Muscle of arm (tissue), 14 donors: ENCODE measurements at places on chromosomes 6 and 20.

- DNase-seq: peak; percentile 5
These were observed 108.9 kb downstream of the THEMIS start for GRCh38 chr6:127791779-127792528.

DNA sequence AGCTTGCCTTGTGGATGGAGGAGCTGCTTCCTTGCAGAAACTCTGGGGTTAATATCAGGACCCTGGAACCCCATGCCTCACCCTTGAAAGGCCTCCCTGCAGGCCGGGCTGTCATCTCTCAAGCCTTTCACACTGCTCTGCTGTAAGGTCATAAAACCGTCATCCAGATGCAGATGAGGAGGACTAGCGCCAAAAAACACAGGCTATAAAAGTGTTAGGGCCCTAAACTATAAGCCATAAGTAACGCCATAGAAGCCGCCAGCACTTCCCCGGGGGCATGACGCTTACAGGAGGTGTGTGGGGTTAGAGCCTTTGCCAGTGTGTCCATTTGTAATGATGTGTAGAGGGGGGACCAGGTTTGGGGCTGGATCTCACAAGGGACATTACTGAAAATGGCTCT lies 47.6 kb downstream of the CDH4 start:
- peak; percentile 21 for DNase-seq

- DNase-seq: peak; percentile 59
These were observed 142.5 kb upstream of the FERMT1 start for GRCh38 chr20:6265204-6265904.

DNA sequence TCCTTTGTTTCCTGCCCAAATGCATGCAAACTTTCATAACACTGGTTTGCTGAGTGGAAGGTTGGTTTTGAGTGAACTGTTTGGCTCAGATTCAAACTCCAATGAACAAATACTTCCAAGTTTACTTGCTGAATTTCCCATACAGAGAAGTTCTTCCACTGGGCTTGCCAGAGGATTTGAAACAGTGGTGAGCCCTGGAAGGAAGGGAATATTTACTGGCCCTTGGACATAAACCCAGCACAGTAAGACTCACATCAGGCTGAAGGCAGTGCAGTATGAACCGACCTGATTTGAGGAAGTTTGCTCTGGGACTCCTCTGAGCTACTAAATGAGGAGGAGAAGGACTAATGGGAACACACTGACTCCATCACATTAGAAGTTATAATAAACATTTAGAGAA lies 3.8 kb downstream of the TRAF3IP2 start:
- peak; percentile 93 for DNase-seq

- DNase-seq: no peak
These were observed 3.6 kb downstream of the BEND6 start for GRCh38 chr6:56958481-56958880.

DNA sequence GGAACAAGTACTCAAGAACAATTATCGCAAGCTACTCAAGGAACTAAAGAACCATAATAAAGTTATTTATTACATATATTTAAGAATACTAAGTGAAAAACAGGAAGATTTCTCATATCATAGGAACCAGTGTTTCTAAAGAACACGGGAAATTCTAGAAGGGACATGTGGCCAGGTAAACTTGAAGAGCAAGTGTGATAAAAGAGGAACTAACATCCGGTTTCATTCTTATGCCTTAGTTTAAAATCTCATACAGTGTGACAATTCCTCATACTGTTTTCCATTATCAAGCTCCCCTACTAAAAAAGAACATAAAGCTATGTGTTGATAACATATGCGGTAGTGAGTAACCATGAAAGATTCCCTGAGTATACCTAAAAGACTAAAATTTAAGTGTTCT lies 163.5 kb upstream of the SHLD1 start:
- DNase-seq: no peak

GRCh38 chr20:19903168-19903811 lies 113.9 kb upstream of the NAA20 start:
- peak; percentile 43 for DNase-seq

DNA sequence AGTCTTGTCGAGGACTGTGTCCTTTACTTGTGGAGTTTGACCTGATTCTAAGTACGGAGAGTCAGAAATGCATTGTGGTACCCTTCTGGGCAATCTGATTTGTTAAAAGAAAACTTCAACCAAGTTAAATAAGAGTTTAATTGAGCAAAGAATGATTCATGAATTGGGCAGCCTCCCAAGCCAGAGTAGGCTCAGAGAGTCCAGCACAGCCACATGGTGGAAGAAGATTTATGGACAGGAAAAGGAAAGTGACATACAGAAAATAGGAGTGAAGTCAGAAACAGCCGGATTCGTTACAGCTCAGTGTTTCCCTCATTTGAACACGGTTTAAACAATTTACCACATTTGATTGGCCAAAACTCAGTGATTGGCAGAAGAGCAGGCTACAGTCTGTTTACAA lies 329.2 kb downstream of the DHX35 start:
- DNase-seq: no peak

DNA sequence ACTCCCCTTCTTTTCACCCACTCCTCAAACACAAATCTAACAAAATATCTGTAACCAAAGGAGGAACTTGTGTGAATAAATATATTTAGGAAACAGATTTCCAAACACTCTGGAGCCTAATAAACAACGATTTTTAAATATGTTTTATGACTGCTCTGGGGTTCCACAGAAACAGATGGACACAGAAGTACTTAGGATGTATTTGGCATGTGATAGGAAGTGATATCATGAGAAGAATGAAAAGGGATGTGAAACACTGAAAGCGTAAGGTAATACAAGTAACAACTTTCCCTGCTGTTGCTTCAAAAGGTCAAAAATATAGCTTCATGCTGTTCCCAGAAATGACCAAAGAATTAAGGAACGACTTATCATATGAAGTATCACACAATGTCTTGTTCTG lies 26.1 kb upstream of the ENPP1 start:
- no peak for DNase-seq
